ENCODE measurements at places on chromosomes 3 and 15.

GRCh38 chr3:108602249-108602934 lies 12.9 kb downstream of the DZIP3 start:
- peak; percentile 18 for DNase-seq

DNA sequence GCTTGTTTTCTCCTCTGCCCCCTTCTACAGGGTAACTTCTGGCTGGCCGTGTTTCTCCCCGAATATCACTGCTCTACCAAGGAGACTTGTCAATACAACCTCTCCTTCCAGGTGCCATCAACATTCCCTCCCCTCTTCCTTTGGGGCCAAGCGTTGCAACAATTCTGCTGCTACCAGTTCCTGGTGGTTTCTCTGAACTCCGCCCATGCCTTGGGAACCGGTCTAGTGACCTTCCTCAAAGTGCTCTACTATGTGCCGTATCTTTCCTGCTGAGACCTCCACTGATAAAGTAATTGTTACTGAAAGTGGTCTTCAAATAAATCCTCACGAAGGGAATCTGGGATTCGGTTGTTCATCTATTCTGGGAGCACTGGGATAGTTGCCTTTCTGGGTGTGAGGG lies 26.2 kb downstream of the PCSK6 start:
- DNase-seq, result no peak

- no peak for DNase-seq
Observed at GRCh38 chr15:94237903-94238302, 6.5 kb downstream of the MCTP2 start.

DNA sequence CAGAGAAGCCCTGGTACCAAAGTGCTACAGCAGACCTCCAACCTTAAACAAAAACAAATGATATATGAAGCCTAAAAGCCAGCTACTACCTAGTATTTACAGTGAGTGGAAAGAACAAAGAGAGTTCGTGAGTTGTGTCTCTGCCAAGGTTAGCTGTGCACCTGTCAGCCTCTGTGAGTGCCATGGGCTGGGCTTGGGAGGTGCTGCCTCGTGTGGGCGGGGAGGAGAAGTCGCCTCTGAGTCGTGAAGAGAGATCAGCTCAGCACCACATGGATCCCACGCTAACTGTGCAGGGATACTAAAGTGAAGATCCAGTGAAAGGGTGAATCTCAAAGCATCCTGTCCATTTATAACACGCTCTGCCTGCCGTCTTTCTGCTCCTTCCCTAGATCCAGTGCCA lies 101.9 kb downstream of the CHDH start:
- no peak for DNase-seq

- DNase-seq, result no peak
Observed at GRCh38 chr15:66481107-66481856, 16.3 kb downstream of the SNAPC5 start.

DNA sequence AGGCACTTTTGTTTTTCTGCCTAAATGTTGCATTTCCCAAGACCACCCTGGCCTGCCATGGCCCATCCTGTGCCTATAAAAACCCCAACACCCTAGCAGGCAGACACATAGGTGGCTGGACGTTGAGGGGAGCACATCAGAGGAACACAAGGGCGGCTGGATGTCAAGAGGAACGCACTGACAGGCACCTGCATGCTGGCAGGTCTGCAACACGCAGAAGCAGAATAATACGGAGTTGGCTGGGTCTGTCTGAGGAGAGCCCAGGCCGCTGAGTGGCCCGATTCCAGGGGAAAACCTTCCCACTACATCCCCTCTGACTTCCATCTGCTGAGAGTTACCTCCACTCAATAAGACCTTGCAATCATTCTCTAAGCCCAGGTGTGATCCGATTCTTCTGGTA lies 765.6 kb downstream of the PLOD2 start:
- no peak for DNase-seq

GRCh38 chr15:48479751-48480150 lies 148.5 kb downstream of the DUT start:
- DNase-seq, result no peak

- no peak for DNase-seq
Observed at GRCh38 chr3:129162729-129163579, 2.1 kb upstream of the ISY1 start.

- peak; percentile 74 for DNase-seq
Observed at GRCh38 chr15:59199626-59200465, 6.8 kb upstream of the LDHAL6B start.

DNA sequence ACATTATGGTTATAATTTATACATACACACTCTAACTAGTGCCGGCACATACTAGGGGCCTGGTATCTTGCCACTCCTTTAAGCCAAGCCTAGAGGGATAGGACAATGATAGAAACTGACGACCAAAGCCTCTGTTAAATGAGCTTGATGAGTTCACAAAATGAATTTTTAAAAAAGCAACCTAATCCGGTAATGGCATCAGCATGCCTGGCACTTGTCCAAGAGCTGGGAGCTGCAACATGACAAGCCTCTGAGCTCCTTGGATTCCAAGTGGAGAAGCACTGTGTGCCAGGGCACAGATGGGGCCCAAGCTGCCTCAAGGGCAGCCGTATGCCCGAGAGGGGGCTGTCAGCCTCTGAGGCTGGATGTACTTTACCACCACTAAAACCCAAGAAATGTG lies 9.7 kb downstream of the ETV5 start:
- peak; percentile 77 for DNase-seq

- DNase-seq, result peak; percentile 64
Observed at GRCh38 chr3:160474416-160474838, 24.8 kb upstream of the TRIM59 start.

- no peak for DNase-seq
Observed at GRCh38 chr3:177199206-177199760, 2.0 kb upstream of the TBL1XR1 start.

- DNase-seq, result peak; percentile 93
Observed at GRCh38 chr3:152331018-152331541, 62.4 kb downstream of the MBNL1 start.

- DNase-seq, result no peak
Observed at GRCh38 chr3:156507285-156507684, 47.6 kb downstream of the SSR3 start.

DNA sequence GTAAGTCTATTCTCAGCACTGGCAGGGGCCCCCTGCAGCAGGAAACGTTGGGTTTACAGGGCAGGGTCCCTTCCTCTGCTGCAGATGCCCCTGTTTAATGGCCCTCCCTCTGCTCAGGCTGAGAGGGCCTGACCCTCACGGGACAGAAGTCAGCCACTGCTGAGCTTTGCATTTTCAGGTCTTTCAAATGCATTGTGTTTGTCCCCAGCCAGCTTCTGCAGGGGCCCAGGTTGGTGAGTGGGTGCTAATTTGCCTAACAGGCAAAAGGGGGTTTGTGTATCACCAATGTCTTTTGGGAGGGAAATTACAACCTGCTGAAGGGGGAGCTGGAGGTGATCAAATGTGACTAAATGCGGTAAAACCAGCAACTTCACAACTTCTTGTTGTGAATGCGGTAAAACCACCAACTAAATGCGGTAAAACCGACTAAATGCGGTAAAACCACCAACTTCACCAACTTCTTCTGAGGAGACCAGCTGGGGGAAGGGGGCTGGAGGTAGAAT lies 44.8 kb upstream of the UBE2E1 start:
- DNase-seq, result no peak

GRCh38 chr3:171876680-171877147 lies 33.6 kb downstream of the TMEM212 start:
- peak; percentile 98 for DNase-seq

DNA sequence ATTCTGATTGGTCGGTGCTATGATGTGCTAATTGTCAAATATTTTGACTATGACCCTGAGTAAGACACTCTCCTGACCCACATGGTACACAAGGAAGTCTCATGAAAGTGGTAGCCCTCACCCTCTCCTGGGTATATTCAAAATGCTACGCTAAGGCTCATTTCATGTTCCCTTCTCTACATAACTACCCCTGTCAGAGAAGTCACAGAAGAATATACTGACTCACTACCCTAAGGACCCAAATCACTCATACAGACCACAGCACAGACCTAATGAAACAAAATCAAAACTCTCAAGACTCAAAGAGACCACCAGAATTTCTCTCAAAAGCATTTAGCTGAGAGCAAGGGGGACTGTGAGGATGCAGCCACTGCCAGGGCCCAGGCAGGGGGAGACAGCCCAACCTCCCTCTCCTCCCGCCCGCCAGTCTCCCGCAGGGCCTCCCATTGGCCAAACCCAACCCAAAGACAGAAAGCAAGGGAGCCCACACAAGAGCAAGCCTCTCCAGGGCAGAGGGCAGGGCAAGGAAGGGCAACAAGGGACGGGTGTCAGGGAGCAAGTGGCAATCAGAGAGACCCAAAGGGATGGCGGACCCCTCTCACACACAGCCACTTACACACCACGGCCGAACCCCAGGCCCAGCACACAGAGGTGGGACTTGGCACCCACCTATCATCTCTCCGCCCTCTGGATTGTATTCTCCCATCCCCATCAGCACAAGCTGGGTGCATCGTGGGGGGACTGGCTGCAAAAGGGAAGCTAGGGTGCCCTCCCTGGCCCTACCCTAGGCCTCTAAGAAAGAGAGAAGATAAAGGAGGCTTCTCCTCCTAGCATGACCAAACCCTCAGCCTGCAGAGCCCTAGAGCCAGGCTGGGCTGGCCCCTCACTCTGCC lies 41.6 kb downstream of the MEGF11 start:
- no peak for DNase-seq

DNA sequence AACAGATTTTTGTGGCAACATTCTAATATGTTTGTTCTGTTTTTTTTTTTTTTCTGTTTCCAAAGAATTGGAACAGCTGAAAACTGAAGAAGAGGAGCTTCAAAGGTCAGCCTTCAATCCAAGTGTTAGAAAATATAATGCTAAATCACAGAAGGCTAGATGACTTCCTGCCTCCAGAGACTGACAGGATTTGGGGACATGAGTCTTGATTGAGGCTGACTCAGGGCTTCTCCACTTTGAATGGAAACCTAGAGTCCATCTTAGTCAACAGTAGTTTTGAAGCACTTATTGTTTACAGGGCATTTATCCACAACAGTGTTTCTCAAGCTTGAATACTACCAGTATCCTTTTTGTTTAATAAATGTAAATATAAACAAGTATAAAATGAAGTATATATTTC lies 44.5 kb upstream of the RAD51 start:
- DNase-seq, result no peak

Data from cardiac fibroblast (primary cell).